ENCODE measurements at places on chromosomes 7 and 10.

DNA sequence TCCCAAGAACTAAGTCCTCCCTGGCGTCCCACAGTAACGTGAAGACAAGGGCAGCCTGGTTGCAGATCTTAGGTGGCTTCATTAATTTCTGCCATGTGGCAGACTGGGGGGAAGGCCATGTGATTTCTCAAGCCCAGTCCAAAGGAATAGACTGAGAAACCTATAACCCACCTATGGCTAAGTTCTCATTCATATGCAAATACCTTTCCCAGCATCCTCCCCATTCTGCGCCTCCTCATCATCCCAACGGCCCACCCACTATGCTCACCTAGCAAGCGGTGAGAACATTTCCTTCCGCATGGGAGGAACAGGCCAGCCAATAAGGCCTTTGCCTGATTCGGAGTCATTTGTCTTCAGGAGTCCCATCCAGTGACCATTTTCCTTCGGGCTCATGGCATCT is 8.2 kb upstream of the CLEC2L start:
- no peak for DNase-seq

DNA sequence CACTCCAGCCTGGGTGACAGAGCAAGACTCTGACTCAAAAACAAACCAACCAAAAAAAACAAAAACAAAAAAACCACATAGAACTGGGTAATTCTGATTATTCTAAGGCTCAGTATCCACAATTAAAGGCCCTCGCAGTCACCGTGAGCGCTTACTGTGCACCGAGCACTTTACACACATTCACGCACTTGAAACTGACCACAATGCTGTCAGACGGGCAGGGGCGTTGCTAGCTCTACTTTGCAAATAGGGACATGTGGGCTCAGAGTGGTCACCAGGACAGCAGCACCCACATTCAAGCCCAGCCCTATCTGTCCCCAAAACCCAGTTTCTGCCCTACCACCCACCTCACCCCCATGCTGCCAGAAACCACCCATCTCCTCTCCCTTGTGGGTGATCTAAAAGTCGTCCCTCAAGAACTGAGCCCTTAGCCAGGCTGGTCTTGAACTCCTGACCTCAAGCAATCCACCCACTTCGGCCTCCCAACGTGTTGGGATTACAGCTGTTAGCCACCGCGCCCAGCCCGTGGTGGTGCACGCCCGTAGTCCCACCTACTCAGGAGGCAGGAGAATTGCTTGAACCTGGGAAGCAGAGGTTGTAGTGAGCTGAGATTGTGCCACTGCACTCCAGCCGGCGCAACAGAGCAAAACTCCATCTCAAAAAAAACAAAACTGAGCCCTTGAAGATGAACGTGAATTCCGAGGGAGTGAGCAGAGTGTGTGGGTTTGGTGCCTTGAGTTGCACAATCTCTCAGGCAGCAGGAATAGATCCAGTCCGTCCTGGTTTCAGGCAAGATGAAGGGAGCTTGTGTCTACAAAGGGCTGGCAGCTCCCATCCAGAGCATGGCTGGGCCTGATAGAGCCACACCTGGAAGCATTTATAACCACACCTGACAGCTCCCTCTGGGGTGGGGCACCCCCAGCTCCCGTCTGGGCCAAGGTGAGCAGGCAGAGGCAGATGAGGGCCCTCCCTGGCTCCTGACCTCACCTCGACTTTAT is 5.4 kb upstream of the HSPB1 start:
- no peak for DNase-seq

DNA sequence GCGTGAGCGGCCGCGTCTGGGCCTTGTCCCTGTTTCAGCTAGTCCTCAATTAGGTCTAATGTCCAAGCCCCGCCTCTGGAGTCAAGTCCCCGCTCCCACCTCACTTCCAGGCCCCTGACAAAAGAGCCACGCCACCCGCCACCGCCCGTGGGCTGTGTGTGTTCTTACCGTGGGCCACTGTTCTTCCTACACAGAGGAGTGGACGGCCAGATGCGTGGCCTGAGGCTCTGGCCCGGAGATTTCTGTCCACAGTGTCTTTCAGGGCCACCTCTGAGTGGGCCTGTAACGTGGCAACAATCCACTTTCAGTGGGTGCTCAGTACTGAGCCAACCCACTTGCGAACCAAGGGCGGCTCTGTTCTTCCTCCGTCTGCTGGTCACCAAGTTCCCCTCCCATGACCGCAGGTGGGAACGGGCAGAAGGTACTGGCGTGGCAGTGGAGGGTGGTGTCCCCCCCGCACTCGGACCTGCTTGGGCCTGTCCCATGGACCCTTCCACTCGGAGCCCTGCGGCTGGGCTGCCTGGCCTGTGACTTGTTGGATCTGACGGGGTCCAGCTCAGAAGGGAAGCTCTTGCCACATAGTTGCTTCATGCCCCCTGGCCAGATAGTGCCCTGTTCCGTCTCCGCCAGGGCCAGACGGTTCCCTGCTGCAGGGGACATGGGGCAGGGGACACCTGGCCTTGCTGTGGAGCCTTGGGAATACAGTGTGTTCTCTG is 15.0 kb upstream of the ZFAND2A start:
- no peak for DNase-seq

DNA sequence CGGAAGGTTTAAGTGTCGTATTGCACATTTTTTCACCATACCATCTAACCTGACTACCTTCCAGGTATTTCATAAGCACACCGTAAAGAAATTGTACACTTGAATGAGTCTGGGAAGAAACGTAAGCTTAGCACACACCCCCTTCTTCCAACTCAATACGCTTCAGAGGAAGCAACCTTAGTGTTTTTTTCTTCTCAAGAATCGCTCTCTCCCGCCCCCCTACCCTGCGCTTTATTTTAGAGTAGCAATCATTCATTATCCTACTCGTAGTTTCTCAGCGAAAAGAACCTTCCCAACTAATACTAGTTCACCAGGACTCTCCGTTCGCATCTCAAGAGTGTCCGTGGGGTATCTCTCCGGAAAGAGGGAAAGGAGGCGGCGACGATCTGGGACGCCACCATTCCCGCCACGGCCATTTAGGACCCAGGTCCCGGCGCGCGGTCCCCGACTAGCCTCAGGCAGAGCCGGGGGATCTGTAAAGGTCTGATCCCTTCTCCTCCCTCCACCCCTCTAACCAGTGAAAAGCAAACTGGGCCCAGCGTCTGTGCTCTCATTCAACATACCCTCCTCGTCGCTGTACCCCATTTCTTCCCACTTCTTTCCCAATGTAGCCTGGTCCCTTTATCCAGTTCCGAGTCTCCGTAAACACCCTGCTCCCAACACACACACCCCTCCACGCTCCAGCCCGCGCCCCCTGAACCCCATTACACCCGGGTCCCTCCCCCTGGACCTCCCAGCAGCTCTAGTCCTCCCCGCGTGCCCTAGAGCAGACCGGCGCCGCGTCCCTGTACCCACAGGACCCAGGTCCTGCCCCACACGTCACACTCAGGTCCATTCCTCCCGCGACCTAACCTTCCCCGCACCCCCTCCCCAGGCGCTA is 16.0 kb downstream of the MYOZ1 start:
- no peak for DNase-seq

- no peak for DNase-seq
Observed at GRCh38 chr7:107972075-107972482, 30.9 kb downstream of the LAMB1 start.

DNA sequence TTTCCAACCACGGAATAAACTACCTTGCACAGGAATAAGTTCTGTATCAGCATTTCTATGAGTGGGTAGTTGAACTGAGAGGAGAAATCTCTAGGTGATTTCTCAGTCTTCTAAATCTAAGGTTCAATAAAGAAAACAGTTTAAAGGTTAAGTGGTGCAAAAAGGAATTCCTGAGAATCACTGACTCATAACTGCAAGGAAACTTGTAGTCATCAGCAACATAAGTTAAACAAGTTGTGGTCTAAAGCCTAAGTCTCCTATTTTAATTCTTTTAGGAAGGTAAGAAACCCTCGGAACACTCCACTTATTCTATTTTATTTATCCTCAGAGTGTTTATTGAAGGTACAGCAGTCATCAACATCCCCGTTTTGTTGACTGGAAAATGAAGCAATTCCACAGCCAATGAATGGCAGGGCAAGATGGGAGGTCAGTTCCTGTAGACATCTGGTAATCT is 92.4 kb upstream of the PIK3CG start:
- no peak for DNase-seq
